ENCODE measurements at places on chromosomes 7 and 10.

- no peak for DNase-seq
These were observed 363.3 kb downstream of the ARL4A start for GRCh38 chr7:13050703-13051102.

DNA sequence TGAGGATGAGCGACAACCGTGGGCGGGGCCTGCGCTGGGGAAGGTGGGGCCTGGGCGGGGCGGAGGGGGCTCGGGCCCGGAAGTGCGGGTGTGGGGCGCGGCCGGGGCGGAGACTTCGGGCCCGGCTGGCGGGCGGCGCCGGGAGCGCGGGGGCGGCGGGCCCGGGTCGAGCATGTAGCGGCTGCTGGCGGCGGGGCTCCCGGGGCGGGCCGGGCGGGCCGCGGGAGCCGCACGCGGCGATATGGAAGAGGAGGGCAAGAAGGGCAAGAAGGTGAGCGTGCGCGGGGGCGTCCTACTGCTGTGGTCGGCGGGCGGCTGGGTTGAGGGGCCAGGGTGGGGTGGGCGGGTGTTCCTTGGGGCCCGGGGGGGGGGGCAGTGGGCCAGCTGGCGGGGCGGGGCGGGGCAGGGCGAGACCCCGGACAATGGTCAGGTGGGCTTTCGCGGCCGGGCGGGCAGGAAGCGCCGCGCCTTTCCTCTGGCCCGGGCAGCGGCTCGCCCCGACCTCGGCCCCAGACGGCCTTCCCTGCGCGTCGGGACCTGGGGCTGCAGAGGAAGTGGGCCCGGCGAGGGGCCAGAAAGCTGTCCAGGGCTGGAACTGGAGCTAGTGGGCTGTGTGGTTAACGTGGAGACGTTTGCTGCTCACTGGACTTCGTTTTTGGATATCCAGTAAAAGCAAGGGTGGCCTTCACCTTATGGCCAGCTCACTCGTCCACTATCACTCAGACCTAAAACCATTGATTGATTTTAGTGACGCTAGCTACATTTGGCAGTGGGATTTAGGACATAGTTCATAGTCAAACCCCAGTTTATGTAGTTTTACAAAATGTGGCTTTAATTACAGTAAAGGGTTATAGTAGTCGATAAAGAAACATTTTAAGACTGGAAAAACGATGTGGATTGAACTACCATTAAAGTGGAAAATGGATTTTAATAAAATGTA lies at the start of gene CCM2:
Gene CCM2, plus strand, starts transcription at position 109 of the 940 bp plus-strand sequence. Its CDS starts 133 bp downstream, at position 242.
- DNase-seq = no peak

DNA sequence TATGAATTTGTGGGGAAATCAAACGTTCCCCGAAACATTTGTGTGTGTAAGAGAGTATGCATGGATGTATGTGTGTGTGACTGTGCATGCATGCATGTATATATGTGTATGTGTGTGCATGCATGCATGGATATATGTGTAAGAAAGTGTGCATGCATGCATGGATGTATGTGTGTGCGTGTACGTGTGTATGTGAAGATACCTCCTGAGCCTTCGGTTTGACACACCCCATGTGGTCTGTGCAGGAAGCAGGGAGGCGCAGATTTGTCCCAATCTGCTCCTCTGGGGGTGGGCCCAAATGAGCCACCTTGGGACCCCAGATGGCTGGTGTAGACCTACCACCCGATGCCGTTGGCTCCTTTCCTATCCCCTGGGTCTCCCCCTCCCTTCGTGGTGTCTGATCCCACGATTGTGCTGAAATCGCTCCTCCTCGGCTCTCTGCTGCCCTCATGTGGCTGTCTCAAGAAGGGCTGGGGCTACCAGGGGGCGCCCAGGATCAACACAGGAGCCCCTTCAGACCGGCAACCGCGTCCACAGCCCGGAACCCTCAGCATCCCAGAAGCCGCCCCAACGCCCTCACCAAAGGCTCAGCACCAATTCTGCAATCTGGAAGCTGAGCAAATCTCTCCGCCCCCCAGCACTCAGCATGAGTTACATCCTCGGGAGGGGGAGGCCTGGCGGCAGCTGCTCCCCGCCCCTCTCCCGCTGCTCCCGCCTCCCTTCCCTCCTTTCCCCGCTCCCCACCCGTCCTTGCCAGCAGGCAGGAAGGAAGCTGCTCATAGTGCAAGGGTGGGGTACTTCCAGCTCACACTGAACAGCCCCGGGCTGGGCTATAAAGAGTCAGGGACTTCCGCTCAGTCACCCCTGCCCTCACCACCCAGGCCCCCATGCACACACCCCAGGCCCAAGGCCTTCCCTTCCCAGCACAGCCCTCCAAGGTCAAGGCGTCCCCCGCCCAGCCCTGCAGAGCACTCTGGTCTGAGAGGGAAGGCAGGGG lies 2.3 kb upstream of the NOS3 start:
- DNase-seq = no peak

DNA sequence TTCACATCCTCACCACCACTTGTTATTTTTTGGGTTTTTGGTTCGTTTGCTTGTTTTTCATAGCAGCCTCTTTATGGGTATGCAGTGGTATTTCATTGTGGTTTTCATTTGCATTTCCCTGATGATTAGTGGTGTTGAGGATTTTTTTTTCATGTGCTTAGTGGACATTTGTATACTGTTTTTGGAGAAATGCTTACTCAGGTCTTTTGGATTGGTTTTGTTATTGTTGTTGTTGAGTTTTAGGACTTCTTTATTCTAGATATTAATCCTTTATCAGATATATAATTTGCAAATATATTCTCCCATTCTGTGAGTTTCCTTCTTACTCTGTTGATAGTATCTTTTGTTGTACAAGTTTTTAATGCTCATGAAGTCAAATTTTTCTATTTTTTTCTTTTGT lies 42.8 kb downstream of the GAD2 start:
- DNase-seq = no peak

DNA sequence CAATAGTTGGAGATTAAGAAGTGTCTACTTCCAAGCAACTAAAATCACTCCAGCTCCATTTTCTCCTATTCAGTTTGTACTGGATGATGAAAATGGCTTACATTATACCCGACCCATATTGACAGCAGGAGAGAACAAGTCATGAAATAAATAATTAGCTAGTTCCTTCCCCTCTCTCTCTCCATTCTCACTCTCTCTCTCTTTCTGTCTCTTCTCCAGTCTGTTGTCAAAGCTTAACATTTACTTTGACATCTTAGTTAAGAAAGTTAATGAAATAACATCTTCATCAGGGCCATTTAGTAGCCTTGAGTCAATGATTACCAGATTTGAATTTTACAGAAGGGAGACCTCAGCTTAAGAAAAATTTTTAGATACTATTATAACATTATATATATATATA lies 138.5 kb downstream of the ARID5B start:
- DNase-seq = no peak

DNA sequence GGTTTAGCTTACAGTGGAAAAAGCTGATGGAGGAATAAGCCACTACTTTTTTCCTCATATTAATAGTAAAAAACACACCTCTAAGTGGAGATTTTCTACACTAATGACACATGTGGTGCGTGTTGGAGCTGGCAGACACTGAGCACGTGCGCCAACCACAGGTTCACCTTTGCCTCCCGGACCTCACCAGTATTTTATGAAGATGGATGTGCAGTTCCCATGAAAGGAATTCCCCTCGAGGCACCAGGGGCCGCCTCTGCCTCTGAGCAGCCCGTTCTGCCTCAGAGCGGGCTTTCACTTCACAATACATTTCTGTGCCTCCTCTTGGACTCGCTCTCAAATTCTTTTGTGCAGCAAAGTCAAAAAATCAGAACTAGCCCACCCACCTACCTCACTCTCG lies 477.5 kb upstream of the ADARB2 start:
- DNase-seq = no peak

- no peak for DNase-seq
These were observed 2.9 kb downstream of the NUP205 start for GRCh38 chr7:135560631-135561030.

GRCh38 chr7:110224643-110225042 lies 866.3 kb upstream of the LRRN3 start:
- DNase-seq = no peak

- no peak for DNase-seq
These were observed 220.0 kb downstream of the ARHGAP21 start for GRCh38 chr10:24503461-24504320.

- DNase-seq = no peak
These were observed 768 bp downstream of the CHCHD2 start for GRCh38 chr7:56105508-56105907.
